ENCODE measurements at places on chromosomes 4 and X.

DNA sequence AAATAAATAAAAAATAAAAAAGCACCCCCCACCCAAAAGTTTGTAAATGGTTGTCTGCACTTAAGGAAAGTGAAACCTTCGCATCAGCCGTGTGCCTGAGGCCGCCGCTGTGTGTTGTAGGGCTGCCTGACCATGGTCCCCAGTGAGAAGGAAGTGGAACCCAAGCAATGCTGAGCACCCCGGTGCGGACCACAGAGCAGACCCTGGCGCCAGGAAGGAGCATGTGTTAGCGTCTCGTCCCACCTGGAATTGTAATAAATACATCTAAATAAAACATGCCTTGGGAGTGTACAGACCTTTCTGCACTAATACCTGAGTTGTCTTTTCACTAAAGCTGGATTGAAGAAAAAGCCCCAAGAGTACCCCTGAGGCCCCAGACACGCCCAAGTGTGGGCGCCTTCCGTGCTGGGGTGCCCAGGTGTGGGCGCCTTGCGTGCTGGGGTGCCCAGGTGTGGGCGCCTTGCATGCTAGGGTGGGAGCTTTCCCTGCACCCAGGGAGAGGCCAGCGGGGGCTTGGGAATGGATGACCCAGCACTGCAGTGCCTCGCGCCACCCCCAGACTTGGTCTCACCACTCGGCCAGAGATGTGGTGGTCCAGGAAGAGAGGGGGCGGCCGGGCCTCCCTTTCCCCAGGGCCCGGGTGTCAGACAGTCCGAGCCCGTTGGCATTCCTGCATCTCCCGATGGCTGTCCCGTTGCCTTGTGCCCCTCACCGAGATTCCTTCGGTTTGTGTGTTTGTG is 33.7 kb downstream of the HTT-AS start:
- DNase-seq = no peak

GRCh38 chr4:125420526-125420925 is 105.8 kb downstream of the FAT4 start:
- no peak for DNase-seq

DNA sequence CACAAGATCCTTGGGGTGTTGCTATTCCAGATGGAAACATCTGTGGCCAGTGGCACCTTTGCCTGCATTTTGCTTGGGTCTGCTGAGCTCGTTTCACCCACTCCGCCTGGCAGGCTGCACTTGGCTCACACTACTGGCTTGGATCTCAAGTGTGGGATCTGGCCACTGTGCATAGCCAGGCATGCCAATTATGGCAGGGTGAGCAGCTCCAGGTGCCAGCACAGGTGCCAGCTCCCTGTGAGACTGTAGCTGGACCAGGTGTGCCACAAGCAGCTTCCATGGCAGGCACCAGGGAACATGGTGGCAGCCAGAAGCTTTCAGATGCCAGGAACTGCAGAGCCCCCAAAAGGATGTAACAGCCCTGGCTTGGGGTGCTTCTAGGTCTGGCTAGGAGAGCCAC is 463.8 kb upstream of the PABPC4L start:
- no peak for DNase-seq

DNA sequence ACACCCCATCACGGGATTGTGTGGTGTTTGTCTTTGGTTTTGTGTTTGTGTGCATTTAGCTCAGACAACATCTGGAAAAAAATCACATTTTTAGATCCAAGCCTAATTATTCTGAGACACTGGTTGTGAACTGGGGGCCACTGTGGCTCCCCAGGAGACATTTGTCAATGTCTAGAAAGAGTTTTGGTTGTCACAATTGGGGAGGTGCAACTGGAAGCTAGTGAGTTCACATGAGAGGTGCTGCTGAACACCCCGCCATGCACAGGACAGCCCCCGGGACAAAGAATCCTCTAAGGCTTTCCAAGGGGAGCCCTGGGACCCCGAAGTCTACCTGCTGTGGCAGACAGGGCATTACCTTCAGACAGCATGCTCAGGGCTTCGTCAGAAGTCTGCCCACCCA is 26.5 kb downstream of the GPR143 start:
- no peak for DNase-seq

DNA sequence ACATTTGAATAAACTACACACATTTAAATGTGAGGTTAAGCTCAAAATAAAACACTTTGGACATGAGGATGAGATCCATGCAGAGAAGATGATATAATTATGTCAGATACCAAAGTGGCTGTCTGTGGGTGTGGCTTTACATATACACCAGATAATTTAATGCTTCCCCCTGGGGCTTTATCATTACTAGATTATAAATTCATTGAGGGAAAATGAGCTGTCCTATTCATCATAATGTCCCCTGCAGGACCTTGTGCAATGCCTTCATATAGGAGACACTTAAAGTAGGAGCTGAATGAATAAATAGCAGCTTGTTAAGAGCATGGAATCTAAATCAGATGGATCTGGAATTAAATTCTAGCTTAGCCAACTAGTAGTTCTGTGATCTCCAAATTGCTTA is 49.7 kb downstream of the OTC start:
- DNase-seq = no peak

DNA sequence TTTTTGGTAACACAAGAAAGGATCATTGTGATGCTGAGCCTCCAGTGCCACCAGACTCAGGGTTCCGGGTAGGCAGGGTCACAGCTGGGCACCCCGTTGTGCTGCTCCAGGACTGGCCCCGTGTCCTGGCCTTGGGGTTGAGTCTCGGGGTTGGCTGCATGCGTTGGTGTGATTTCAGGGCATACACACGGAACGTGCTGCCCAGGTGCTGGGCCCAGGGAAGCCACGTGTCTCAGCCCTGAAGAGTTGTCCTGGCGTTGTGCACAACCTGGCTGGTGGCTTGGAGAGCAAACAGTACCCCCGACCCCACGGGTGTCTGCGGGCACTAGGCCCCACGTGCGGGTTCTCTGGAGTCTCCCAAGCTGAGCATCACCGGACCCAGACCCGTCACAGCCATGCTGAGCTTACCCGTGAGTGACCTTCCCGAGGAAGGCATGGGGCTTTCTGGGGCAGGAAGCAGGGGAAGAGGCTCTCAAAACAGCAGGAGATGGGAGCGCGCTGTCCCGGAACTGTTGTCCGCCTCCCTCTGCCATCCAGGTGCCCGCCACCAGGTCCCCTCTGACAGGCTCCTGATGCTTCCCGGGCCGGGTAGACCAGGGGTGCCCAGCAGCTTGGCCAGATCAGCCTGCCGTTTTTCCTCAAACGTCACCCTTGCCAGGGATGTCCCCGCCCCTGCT is 66.1 kb upstream of the ENPP6 start:
- no peak for DNase-seq

DNA sequence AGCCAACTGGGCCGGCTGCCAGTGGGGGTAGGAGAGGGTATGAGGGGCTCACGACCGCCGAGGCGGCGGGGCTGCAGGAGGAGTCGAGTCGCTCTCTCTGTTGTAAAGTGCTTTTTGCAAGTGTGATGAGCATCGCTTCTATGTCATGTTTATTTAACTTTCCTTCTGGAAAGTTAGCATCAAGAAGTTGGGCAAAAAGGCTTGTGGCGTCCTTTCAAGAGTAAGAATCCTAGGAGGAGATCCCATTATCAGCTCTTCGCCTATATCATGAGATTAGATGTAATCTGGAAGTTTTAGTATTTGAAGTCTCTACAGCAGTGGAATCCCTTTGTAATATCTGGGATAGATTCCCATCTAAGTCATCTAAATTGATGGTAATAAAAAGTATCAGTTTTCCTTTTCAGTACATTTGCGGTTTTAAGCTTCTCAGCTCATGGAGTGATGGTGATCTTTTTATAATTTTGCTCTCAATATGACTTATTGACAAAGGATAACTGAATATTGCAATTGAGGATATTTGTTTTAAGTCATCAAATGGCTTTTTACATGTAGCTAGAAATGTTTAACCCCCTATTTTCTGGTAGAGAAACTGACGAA is 1.7 kb downstream of the GALNT7 start:
- peak; percentile 12 for DNase-seq

DNA sequence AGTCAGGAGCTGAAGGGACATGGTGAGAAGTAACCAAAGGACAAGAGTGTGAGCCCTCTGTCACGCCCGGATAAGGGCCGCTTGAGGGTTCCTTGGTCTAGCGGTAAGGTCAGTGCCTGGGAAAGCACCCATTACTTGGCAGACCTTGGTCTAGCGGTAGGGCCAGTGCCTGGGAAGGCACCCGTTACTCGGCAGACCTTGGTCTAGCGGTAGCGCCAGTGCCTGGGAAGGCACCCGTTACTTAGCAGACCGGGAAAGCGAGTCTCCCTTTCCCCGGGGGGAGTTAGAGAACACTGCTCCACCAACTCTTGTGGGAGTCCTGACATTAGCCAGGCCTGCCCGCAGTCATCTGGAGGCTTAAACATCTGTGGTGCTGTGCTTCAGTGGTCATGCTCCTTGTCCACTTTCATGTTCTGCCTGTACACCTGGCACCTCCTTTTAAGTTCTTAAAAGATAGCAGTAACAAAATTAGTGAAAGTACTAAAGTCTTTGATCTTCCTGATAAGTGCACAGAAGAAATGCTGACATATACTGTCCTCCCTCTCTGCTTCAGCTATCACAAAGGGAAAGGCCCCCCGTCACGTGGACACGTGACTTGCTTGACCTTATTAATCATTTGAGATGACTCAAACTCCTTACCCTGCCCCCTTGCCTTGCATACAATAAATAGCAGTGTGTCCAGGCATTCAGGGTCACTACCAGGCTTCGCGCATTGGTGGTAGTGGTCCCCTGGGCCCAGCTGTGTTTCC is 9.3 kb upstream of the SEC24B start:
- no peak for DNase-seq

DNA sequence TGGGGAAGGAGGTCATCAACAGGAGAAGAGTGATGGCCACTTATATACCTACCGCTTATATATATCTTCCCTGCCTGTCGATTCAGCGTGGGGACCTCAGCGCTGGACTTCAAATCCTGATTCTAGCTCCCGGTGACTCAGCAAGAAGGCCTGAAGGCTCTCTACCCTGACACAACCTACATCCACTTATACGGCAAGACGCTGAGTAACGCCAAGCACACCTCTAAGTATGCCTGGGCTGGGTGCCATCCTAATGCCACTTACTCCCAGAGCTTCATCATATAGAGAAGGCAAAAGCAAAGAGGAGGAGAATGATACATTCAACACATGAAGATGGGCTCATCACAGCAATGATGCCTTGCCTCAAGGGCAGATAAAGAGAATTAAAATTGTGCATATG is 198.3 kb downstream of the CHIC2 start:
- no peak for DNase-seq

GRCh38 chrX:129316461-129316860 is 206.8 kb downstream of the SMARCA1 start:
- no peak for DNase-seq

DNA sequence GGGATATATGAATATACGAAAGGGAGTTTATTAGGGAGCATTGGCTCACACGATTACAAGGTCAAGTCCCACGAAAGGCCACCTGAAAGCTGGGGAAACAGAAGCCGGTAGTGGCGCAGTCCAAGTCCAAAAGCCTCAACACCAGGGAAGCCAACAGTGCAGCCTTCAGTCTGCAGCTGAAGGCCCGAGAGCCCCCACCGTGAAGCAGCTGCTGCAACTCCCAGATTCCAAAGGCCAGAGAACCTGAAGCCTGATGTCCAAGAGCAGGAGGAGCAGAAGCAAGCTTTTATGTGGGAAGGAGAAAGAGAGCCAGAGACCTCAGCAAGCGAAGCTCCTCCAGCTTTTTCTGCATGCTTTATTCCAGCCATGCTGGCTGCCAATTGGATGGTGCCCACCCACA is 275.8 kb downstream of the PTTG2 start:
- DNase-seq = no peak

- no peak for DNase-seq
Measured at GRCh38 chr4:8699063-8699385, 106.5 kb downstream of the CPZ start.

GRCh38 chrX:12329476-12329875 is 191.2 kb downstream of the FRMPD4 start:
- DNase-seq = no peak

GRCh38 chr4:53346920-53347852 is 18.7 kb downstream of the SCFD2 start:
- peak; percentile 47 for DNase-seq

DNA sequence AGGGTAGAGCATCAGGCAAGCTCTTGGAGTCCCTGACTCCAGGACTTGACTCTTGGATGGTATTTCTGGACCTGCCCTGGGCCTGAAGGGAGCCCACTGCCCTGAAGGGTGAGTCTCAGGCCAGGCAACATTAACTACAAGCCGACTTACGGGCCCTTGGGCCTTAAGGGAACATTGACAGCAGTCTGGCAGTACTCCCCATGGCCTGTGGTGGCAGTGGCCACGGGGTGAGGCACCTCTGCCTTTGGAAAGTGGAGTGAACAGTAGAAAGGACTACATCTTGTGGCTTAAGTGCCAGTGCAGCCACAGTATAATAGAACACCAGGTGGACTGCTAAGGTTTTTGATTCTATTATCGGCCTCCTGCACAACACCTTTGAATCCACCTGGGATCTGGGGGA is 36.3 kb downstream of the SH3BGRL start:
- DNase-seq = no peak

DNA sequence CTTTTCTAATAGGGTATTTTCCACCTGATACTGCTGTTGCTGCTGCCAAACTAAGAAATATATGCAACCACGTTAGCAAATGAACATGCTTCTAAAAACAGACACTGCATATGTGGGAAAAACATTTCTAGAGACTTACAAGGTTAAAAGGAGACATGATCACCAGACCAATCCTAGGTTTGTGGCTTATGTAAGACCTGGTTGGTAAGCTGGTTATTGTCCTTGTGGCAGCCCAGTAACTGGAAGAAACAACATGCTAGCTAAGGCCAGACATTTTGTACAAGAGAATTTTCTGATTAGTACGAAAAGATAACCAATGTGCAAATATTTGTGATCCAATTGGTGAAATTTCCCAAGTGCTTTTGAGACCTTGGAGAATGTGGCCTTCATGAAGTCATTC is 112.0 kb downstream of the AFF2 start:
- no peak for DNase-seq

GRCh38 chr4:58119298-58119697 is 1009.1 kb upstream of the IGFBP7 start:
- no peak for DNase-seq

- DNase-seq = no peak
Measured at GRCh38 chr4:141560056-141560455, 76.3 kb upstream of the IL15 start.

- no peak for DNase-seq
Measured at GRCh38 chrX:75131973-75132627, 24.0 kb downstream of the ABCB7 start.

DNA sequence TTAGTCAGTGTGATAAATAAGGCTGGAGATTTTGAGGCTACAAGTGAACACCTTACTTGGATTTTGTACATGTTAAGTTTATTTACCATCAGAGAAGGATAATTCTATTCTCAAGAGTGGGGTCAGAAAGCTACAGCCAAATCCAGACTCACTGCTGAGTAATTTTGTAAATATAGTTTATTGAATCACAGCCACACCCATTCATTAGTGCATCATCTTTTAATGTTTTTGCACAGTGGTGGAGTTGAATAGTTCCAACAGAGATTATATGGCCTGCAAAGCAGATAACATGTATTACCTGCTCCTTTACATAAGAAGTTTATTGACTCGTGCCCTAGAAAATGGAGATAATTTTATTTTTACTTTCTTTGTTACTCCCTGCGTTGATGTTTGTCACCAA is 60.4 kb downstream of the PCDH18 start:
- no peak for DNase-seq

GRCh38 chr4:66331761-66332160 is 661.5 kb upstream of the EPHA5 start:
- DNase-seq = peak; percentile 65

GRCh38 chr4:166902941-166903340 is 331.4 kb downstream of the SPOCK3 start:
- DNase-seq = no peak

GRCh38 chrX:72201836-72202536 is 20.4 kb downstream of the PIN4 start:
- peak; percentile 68 for DNase-seq

- DNase-seq = no peak
Measured at GRCh38 chrX:28550331-28550872, 36.8 kb upstream of the IL1RAPL1 start.

Data from fibroblast of gingiva (primary cell).